A549 treated with ZK216348 at 1 μM for 4 hours (cell line): ENCODE measurements at places on chromosomes 1 and 21. TPM values are rescaled to one million over a fixed set of nuclear protein-coding genes. Genes with fewer than 3 reads are reported as not detected.

The CLCA4 gene
- total RNA-seq = not detected in 5 replicates

The NBPF6 gene
- 0.26 TPM in 1 of 5 replicates, not detected in the others for total RNA-seq

The GBP6 gene
- total RNA-seq = not detected in 5 replicates

The KCNK2 gene
- total RNA-seq = 0.11 to 0.45 TPM (median 0.16 TPM) in 3 of 5 replicates, not detected in the others

The RIPK4 gene
- total RNA-seq = 12.3 to 19.8 TPM (median 17.7 TPM) in 5 replicates

The IL12RB2 gene
- total RNA-seq = 0.04 TPM in 1 of 5 replicates, not detected in the others

The NRIP1 gene
- total RNA-seq = 7.4 to 18.0 TPM (median 16.6 TPM) in 5 replicates

The DHRS3 gene
- 44.3 to 62.2 TPM (median 56.5 TPM) in 5 replicates for total RNA-seq

The RGS7 gene
- not detected in 5 replicates for total RNA-seq

The GLIS1 gene
- total RNA-seq = 0.08 TPM in 1 of 5 replicates, not detected in the others

The AADACL3 gene
- not detected in 5 replicates for total RNA-seq

The LCE2B gene
- total RNA-seq = not detected in 5 replicates
